ENCODE measurements at places on chromosomes 1 and 21.
A peak's percentile ranks its signal among the peaks of the same experiment; 100 is the strongest.

GRCh38 chr1:27445177-27445936 lies 44.6 kb downstream of the WASF2 start:
- no peak for DNase-seq

DNA sequence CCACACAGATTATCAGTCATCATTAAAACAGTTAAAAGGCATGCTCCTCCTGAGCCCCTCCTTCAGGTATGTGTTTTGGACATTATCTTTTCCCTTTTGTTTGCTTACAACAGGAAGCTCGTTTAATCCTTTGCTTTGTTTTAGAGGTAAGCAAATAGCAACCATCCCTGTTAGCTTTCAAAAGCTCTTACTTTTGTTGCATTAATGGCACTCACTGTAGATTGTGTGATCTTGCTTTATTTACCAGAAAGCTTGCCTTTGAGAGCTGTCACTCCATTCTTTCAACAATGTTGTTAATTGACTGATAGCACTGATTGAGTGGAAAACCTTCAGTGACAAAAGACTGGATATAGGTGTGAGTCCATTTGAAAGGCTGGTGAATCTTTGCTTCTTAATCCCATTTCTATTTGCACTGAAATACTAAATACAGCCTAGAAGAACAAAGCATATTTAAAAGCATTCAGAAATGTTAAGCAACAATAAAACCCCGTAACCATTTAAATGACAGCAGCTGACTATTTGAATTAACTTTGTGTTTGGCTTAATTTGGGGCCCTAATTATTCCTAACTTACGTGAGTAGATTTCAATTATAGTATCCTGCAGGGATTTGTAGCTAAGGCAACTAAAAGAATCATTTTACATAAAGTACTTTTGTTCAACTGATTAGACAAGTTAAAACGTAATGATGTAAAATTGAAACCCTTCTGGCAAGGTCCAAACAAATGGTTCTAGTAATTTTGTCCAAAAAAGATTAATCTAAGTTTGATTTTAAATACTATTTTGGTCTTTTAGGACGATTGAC lies 48.3 kb downstream of the ADGRL2 start:
- DNase-seq = no peak

- DNase-seq = no peak
Measured at GRCh38 chr1:111846842-111847241, 91.1 kb downstream of the DDX20 start.

- no peak for DNase-seq
Measured at GRCh38 chr1:154407198-154408091, 2.3 kb downstream of the IL6R start.

- DNase-seq = no peak
Measured at GRCh38 chr1:115280064-115280463, 58.0 kb downstream of the NGF start.

DNA sequence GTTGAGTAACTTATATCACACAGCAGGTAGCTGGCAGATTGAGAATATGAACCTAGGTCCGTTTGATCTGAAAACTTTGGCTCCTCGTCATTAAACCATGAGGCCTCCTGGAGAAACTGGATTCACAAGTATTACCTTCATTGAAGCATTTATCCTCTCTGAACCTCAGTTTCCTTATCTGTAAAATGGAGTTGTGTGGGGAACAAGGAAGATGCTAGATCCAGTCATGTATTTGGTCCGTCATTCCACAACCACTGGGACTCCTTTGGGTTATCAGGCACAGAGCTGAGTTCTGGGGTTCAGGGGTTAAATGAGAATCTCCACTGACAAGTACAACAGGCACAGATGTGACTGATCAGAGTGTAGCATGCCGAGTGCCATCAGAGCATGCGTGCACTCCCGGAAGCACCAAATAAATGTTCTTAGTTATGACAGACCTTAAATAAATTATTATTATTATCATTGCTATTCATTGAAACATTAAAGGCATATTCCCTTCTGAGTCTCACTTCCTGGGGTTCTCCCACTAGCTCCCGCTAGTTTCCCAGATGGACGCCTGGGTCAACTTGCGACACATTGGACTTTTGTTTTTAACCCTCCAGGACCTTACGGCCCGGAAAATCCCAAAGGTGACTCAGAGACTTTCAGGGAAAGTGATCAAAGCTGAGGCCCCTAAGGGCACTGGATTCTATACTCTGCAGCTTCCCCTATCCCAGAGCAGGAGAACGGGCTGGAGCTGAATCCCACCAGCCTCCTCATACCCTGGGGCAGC lies 130.6 kb downstream of the PLPP3 start:
- DNase-seq = no peak

- DNase-seq = no peak
Measured at GRCh38 chr1:91226741-91227140, 177.9 kb downstream of the HFM1 start.

GRCh38 chr1:65658122-65658521 lies 134.6 kb upstream of the PDE4B start:
- DNase-seq = no peak

DNA sequence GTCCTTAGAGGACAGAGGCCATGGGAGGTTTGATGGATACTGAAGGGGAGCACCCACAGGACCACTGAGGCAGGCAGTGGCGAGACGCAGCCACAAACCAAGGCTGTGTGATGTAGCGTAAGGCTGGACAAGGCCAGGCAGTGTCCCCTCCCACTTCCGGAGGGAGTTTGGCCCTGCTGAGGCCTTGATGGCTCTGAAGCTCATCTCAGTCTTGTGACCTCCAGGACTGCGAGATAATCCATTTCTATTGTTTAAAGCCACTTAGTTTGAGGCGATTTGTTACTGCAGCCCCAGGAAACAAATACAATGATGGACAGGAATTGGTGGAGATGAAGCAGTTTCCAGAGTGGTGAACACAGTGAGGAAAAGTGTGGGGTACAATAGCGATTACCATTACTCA lies 15.3 kb downstream of the PIGP start:
- DNase-seq = no peak

DNA sequence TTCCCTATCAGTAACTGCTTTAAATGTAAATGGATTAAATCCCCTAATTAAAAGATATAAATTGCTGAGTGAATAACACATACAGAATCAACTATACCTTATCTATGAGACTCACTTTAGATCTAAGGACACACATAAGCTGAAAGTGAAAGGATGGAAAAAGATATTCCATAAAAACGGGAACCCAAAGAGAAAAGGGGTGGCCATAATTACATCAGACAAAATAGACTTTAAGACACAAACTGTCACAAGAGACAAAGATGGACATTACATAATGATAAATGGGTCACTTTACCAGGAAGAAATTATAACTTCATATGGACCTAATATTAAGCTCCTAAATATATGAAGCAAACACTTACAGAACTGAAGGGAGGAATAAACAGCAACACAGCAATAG lies 59.2 kb downstream of the SLC25A24 start:
- DNase-seq = no peak

- no peak for DNase-seq
Measured at GRCh38 chr1:154714638-154715037, 106.7 kb upstream of the ADAR start.

DNA sequence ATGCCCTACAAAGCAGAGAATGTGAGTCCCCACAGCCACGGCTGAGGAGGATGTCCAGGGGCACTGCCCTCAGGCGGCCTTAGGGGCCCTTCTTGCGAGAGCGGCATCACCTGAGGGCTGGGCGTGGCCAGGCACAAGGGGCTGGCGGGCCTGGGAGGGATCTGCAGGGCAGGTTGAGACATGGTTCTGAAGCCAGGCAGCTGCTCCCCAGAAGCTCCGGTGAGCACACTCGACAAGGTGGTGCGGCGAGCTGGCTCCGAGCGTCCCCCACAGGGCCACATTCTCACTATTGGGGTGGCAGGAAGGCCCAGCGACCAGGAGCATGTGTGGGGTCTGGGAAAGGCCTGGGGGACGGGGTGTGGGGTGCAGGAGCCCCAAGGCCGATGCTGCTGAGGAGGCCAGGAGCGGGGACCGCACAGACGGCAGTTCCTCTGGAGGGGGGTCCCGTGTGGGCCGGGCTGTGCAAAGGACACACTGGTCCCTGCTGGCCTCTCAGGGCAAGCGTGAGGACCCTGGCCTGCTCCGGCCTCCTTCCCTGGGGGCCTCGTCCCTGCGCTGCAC lies 47.2 kb downstream of the MORN1 start:
- no peak for DNase-seq

DNA sequence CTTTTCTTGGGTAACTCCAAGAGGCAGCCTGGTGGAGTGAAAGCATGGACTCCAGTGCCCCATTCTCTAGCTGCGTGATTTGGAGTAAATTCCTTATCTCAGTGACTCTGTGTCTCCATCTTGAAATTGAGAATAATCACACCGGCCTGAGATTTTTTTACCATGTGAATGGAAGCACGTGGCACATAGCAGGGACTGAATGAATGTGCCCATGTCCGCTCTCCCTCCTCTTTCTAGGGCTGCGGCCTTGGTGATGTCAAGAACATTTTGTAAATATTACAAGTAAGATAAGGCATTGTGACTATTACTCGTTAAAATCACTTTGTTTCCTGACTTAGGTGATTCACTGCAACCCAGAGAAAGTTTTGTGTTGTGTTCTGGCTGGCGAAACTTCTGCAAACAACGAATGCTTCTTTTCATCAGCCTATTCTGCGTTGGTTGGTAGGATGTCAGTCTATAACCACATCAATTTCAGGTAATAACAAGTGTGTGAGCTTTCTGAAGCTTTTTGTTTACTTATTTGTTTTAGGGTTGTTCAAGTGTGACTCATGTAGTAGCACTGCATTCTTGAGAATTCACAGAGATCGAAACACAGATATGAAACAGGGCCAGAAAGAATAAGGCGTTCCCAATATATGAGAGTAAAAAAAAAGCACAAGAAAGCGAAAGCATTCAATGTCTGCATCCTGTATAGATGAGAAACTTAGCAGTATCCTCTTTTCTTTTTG lies 135.7 kb upstream of the SLC45A1 start:
- peak; percentile 3 for DNase-seq

DNA sequence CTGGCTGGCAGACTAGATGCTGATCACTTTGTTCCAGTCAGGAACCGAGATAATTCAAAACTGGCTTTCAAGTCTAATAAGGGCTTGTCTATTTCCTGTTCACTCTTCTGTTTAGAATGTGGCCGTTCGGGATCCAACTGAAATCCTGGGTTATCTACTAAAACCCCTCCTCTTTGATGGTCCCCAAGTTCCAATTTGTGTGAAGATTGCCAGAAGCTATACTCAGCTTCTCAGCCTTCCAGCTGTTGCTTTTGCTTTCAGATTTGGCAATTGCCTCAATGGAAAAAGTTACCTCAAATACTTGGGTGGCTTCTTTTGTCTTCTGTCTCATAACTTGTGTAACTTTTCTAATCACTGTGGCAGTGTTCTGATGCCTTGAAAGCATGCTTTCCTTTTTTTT lies 43.7 kb downstream of the BTBD8 start:
- no peak for DNase-seq

- no peak for DNase-seq
Measured at GRCh38 chr1:63827411-63828321, 53.8 kb downstream of the ROR1 start.

GRCh38 chr1:4962836-4963235 lies 308.4 kb downstream of the AJAP1 start:
- no peak for DNase-seq

DNA sequence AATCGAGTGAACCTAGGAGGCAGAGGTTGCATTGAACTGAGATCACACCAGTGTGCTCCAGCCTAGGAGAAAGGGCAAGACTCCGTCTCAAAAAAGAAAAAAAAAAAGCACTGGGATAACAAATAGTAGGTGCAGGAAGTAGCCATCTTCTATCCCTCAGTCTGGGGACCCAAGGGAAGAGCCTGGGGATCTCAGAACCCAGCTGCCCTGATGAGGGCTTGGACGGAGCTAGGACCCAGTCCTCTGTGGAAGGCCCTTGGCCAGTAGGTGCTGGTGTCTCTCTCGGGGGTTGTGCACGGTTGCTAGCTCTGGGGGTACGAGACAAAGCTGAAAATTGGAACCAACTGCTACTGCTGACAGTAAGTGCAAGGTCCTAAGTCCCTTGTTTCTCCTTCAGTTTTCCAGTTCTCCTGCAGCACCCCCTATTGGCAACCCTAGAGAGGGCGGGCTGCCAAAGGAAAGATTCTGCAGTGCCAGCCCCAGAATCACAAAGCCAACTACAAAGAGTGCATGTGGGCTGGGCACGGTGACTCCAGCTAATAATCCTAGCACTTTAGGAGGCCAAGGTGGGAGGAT lies 57.6 kb upstream of the KIF1B start:
- DNase-seq = no peak

DNA sequence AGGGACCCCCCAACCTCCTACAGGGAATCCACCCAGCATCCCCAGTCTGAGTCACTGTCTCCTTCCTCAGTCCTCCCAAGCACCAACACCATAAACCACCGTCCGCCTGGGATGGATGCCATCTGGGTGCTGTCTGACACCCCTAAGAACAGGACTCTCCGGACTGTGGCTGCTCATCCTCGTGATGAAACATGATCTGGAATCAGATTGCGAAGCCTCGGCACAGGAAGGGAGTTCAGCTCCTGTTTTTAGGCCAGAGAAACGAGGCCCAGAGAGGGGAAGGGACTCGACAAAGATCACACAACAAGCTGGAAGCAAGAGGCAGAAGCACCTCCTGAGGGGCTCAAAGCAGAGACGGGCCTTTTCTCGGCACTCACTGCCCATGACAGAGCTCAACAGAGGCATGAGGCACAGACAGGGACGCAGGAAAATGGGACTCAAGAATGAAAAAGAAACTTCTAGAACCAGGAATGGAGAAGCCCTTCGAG lies 8.4 kb downstream of the KCNN3 start:
- DNase-seq = no peak

GRCh38 chr1:41862384-41863221 lies 56.1 kb downstream of the HIVEP3 start:
- no peak for DNase-seq

DNA sequence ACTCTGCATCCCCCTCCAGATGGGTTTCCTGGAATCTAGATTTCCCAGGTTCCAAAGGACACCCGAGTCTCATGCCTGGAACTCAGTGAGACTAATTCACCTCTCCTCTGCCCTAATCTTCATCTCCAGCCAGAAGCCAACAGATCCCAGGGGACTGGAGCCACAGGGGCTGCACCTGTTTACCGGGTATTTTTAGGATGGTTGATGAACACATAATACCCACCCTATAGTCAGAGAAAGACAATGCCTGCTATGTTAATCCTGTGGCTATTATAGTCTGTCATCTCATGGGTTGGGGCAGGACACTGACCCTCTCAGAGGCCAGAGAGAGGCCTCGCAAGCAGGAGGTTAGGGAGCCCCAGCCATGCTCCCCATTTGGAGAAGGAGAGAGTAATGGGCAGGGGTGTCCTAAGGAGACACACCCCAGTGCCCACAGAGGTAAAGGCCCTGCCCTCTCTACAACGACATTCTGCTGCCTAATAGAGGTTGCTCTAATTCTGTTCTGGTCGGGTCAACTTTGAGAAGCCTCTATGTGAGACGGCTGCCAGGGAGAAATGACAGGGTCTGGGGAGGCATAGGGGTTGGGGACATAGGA lies 1.0 kb upstream of the TNNI1 start:
- no peak for DNase-seq

DNA sequence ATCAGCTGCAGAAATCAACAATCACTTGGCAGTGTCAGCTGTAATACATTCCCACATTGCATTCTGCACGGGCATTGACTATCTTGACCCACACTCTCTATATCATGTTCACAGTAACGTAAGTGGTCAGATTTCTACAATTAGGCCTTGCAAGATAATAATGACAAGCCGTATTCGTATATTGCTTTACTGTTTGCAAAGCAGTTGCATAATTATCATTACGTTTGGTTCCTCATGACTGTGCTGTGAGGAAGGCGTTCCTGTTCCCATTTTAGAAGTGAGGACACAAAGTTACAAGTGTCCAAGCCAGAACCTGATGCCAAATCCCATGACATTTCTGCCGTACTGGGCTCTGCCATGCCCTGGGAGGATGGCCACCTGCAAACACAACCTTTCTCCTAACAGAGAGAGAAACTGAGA lies 53.5 kb upstream of the TARBP1 start:
- DNase-seq = no peak

Measured in T follicular helper cell (primary cell).